Karpas-422 (cell line): ENCODE measurements at places on chromosomes 6 and 20. TPM values are rescaled to one million over a fixed set of nuclear protein-coding genes. Genes with fewer than 3 reads are reported as not detected.
A peak's percentile ranks its signal among the peaks of the same experiment; 100 is the strongest.

DNA sequence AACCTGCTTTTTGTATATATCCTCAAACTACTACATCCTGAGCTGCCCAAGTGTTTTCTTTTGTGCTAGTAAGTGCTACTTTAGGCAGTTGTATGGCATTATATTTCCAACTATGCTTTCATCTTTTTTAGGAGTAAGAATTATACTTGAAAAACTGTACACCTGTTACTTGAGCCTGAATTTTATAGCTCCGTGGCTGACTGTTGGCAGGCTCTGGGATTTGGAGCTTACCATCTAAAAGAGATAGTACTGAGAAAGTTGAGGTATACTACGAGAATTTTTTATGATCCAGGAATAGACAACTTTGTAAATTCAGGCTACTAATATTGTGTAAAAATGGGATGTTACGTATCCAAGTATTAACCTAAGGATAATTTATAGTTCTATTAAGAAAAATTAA, 32.4 kb downstream of the RNF217 start:
- peaks cover 15% of the 10 kb centered on the region for H3K4me1 ChIP-seq
- no peak overlapping the region for H3K4me3 ChIP-seq
- no peak overlapping the region for H3K27ac ChIP-seq
- no peaks in the 10 kb centered on the region for H3K36me3 ChIP-seq

DNA sequence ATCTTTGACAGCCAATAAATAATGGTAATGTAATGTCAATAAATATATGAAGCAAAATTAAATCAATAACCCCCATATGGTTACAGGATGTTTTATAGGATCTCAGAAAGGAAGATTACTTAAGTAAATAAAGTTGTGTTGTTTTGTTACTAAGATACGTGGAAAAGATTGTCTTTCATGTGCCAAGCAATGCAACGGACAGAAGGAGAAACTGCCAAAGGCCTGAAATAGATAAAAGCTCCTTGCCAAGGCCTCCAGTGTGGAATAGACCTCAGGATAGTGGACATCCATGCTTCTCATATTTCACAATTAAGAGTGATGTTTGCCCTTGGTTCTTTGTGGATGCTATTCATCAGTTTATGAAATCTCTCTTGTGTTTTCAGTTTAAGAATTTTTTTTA, 16.4 kb upstream of the FNDC1 start:
- no peak overlapping the region for H3K27ac ChIP-seq
- H3K4me3 ChIP-seq = no peak overlapping the region
- H3K4me1 ChIP-seq = no peaks in the 10 kb centered on the region; the same call in 1 of the 2 replicates
- H3K36me3 ChIP-seq = no peaks in the 10 kb centered on the region
- DNase-seq = no peak
- no peaks in the 10 kb centered on the region for H3K27me3 ChIP-seq

DNA sequence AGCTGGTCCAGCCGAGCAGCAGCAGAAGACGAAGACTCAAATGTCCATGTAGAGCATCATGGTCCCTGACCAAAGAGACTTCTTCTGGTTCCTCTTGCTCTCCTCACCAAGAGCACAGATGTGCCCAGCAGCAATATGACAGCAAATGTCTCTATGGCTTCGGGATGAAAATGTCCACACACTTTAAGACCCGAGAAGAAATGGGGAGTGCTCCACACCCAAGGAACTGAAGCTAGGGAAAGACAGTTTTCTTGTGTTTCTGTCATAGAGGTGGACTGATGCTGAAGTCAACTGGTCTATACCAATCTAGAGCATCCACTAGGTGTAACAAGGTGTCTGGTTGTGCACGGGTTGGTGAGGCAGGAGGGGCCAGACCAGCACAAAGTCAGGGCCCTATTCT, 4.5 kb upstream of the CPNE1 start:
- no peak overlapping the region for H3K27ac ChIP-seq
- no peak for DNase-seq
- no peaks in the 10 kb centered on the region for H3K27me3 ChIP-seq
- H3K4me1 ChIP-seq = peaks cover 8% of the 10 kb centered on the region

TTK gene
- 28.0 and 52.0 TPM in 2 replicates for total RNA-seq

MMP24 gene
- total RNA-seq = 0.36 and 0.60 TPM in 2 replicates

DNA sequence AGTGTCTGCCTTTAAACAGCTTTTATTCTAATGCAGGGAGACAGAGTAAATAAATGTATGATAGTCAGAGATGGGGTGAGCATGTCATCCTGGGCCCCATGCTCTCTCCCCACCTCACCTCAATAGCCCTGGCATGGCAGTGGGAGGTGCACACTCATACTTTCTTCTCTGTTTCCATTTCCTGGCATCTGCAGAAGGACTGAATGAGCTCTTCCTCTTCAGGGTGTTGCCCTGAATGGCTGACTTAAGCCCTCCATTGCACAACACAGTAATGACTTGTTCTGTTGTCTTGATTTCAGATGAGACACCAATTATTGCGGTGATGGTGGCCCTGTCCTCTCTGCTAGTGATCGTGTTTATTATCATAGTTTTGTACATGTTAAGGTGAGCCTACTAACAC, 57.0 kb upstream of the GNRH2 start:
- H3K36me3 ChIP-seq = peaks cover 15% of the 10 kb centered on the region; the same call in 1 of the 2 replicates
- H3K4me1 ChIP-seq = peaks cover 17% of the 10 kb centered on the region
- H3K27ac ChIP-seq = no peak overlapping the region
- DNase-seq = no peak

HLA-DQB2 gene
- total RNA-seq = 0.14 TPM in 1 of 2 replicates, not detected in the other

GRCh38 chr20:22675341-22675740, 91.0 kb upstream of the FOXA2 start:
- no peaks in the 10 kb centered on the region for H3K4me1 ChIP-seq
- H3K27me3 ChIP-seq = no peaks in the 10 kb centered on the region
- no peaks in the 10 kb centered on the region for H3K36me3 ChIP-seq
- no peak overlapping the region for H3K27ac ChIP-seq

DNA sequence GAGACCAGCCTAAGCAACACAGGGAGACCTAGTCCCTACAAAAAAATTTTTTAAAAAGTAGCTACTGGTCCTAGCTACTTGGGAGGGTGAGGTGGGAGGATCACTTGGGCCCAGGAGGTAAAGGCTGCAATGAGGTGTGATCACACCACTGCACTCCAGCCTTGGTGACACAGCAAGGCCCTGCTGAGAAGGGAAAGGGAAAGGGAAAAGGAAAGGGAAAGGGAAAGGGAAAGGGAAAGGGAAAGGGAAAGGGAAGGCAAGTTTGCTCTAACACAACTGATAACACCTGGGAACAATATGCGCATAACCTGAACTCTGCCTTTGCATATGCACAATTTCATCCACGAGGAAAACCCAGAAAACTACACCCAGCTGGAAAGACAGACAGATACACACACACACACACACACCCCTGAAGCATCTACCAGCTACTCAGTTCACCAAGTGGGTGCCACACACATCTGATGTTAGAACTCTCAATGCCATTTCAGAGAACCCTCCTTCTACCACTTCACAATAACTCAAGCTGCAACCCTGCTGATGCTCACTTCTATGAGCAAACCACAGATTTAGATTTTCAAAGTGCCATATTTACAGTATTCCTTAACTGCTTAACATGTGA, 19.1 kb downstream of the B4GALT5 start:
- H3K4me1 ChIP-seq = peaks cover 10% of the 10 kb centered on the region
- DNase-seq = peak; percentile 34
- no peak overlapping the region for H3K27ac ChIP-seq
